ENCODE measurements at places on chromosomes 3 and 15.

DNA sequence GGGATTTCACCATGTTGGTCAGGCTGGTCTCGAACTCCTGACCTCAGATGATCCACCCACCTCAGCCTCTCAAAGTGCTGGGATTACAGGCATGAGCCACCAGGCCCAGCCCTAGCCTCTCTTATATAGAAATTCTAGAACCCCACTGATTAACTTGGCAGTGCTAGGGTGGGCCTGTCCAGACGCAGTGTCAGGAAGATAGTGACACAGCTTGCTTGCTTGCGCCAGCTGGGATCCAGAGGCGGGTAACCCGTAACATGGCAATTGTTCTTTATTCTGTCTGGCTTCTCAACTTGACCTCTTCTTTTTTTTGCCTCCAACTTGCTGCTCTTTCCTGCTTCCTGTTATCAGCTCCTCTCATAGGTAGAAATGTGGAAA is 16.2 kb downstream of the CEP19 start:
- DNase-seq: no peak

- no peak for DNase-seq
Observed at GRCh38 chr3:86653661-86654205, 337.2 kb downstream of the VGLL3 start.

- DNase-seq: no peak
Observed at GRCh38 chr15:81256916-81257315, 60.2 kb downstream of the IL16 start.

GRCh38 chr3:57224856-57225255 is 2.7 kb upstream of the APPL1 start:
- no peak for DNase-seq

DNA sequence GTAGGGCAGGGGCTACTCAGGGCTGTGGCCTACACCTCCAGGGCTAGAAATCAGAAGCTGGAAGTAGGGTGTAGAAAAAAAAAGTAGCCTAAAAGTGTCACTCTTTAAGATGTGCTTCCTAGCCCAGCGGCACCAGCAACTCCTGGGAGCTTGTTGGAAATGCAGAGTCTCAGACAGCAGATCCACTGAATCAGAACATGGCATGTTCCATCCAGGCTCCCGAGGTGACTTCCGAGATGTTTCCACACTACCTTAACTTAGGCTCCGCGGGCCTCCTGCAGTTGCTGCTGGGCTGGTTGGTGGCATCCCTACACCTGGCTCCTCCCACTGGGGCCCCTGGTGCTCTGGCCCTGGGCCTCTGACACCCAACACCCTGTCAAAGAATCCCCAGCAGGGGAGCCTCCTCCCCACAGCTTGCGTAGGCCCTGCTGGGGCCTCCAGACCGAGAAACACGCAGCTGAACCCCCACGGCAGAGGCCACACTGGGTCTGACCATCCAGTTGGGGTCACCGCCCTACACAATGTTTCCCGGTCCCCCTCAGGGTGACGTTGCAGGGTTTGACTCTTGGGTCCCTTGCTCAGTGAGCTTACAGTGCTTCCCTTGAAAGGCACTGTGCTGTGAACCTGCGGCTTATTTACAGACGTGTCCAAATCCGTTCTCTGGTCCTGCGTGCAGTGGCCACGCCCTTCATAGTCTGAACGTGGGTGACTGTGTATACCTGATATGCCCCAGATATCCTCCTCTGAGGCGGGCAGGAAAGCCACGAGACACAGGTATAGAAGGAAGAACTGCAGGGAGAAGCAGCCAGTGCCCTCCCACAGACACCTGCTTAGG is 46.5 kb downstream of the FAM174B start:
- DNase-seq: no peak

GRCh38 chr3:45553469-45553974 is 41.0 kb upstream of the LIMD1 start:
- DNase-seq: no peak

GRCh38 chr15:70955151-70955550 is 62.5 kb downstream of the LRRC49 start:
- DNase-seq: no peak

- DNase-seq: no peak
Observed at GRCh38 chr15:70020229-70020628, 77.5 kb downstream of the TLE3 start.

Data from activated CD4-positive, alpha-beta T cell treated with anti-CD3 and anti-CD28 coated beads, Interleukin-2, amount 50 U/mL, for 16 hours (primary cell).